ENCODE measurements at places on chromosomes 2 and 18.
A peak's percentile ranks its signal among the peaks of the same experiment; 100 is the strongest.

DNA sequence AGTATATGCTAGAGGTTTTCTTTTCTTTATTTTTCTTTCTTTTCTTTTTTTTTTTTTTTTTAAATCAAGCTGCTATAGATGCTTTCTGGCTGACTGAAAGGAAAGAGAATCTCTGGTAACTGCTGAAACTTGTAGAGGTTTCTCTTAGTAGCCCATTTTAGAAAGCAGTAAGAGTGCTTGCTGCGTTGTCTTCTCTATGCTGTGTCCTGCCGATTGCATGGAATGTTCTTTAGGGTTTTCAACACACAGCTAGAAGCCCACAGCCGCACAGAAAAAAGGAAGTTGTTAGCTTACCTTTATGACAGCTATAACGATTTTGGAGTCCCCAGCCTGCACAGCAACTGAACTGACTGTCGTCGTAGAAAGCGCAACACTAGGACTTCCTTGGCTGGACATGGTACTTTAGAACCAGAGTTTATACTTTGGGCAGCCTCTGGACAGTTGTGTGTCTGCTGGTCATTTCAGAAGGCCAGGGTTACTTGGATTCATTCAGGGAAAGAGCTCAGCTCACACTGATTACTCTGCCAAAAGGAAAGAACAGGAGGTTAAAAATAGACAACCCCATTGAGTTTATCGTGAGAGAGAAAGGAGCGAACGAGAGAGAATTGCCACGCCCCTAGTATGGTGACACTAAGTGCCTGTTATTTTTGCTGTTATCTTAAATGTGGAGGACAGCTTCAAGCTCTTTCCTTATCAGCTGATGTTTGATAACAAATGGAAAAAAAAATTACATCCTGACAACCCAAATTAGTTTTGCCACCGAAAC, at the start of gene CCDC141:
Gene CCDC141 (minus strand): TSS at position 592 of the 766 bp plus-strand sequence. CDS start 196 bp downstream, at position 396.
- DNase-seq: no peak

- DNase-seq: no peak
Measured at GRCh38 chr2:79016342-79016741, 9.2 kb upstream of the REG3G start.

- DNase-seq: no peak
Measured at GRCh38 chr2:211835695-211836094, 702.9 kb downstream of the ERBB4 start.

DNA sequence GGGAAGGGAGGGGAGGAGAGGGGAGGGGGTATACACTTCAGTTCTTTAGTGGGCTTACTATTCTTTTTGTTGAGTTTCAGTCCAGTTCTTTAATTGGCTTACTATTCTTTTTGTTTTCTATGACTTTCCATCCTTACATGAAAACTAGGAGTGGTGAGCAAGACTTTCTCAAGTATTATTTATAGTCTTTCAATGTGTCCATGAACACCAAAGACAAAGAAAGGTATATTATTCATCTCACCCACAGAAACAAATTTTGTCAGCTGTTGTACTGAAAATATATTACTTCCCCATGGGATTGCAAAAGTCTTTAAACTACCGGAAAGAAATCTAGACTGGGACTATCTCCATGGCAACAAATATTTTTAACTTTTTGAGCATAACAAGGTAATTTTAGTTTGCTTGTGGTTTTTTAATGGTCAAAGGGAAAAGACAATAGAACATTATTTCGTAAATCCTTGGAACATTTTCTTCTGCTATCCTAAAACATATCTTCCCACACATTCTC, 17.6 kb downstream of the ADAM17 start:
- no peak for DNase-seq

DNA sequence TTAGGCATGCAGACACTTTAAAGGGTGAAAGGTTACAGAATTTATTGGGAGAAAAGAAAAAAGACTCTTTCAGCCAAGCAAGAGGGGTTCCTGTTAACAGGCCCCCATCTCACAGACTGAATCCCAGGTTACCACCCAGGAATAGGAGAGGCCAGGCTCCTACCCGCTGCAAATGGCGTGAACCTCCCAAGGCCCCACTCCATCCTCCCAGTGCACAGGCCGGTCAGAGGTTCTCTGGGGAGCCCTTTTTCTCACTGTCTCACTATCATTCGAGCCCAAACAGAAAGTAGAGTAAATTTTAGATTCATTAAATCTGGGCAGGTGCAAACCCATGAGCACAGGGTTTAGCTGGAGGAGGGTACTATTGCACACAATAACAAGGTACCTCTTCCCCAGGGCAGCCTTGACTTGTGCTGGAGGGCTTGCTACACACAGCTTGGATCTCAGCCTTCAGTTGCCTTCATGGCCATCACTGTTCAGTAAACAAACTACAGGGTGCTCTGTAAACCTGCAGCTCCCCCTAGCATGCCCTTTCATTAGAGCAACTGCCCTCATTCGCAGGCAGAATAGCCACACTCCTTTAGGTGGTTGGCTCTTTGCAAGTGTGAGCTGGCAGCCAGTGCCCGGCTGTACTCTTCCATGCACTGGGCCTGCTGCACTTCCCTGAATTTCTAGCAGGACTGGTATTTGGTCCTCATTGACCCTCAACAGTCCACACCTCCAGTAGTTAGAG, 7.3 kb upstream of the PLEK start:
- peak; percentile 26 for DNase-seq

DNA sequence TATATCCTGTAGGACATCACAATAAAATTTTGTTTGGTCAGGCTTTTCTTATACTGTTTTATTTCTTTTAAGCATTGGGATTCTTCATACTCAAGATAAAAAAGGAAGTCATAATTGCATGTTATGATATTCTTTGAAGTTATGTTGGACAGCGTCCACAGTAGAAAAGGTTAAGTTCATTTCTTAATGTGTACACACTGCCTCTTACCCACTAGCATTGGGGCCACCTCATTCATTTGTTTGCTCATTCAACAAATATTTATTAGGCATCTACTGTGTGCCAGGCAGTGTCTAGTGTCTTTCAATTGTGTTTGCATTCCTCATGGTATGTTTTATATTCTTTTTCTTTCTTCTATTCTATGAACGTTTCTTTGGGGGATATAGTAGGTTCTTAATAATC, 70.2 kb downstream of the PTPRM start:
- DNase-seq: no peak

- DNase-seq: no peak
Measured at GRCh38 chr2:27855476-27855875, 34.7 kb downstream of the RBKS start.

GRCh38 chr2:206918263-206918662, 21.1 kb upstream of the CPO start:
- no peak for DNase-seq

Data from CD4-positive, alpha-beta T cell treated with Interleukin-2 at 100 ng/mL for 4 hours (primary cell).